NCI-H510A (cell line): ENCODE measurements at places on chromosomes 16 and 17.
A peak's percentile ranks its signal among the peaks of the same experiment; 100 is the strongest.

GRCh38 chr16:81266680-81267095 is 28.2 kb downstream of the BCO1 start:
- DNase-seq: peak; percentile 16

GRCh38 chr17:55443904-55444303 is 22.3 kb upstream of the MMD start:
- no peak for DNase-seq

DNA sequence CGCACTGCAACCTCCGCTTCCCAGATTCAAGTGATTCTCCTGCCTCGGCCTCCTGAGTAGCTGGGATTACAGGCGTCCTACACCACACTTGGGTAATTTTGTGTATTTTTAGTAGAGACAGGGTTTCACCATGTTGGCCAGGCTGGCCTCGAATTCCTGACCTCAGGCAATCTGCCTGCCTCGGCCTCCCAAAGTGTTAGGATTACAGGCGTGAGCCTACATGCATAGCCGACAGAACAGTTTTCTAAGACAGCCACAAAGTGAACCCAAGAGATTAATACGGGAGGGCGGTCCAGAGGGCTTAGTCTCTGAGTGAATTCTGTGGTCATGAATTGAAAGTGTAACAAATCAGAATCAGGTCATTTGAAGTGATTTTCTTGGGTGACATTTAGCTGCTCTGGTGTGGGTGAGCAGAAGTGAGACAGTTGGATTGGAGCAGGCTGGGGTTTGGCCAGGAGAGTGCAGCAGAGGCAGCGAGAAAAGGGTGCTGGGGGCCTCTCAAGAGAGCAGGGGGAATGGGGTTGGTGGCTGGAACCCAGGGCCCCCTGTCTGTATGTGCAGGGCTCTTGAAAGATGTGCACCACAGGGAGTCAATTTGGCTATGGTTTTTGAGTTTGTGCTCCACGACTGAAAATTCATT is 231.4 kb upstream of the WSCD1 start:
- no peak for DNase-seq

DNA sequence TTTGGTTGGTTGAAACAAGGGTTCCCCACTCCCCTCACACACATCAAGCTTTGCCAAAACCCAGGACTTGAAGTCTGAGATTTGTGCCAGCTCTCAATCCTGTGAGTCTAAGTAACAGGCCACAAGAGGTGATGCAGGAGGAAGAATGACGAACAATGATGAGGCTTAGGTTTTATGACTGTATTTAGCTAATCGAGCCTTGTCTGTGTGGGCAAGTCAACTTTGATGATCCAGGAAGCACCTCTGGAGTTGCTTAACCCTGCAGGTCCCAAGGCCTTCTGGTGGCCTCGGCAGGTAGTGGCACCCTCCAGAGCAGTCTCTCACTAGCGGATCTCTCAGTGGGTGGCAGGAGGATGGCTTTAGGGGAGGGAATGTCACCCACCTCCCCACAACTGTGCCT is 28.7 kb downstream of the CDK5RAP3 start:
- no peak for DNase-seq

- DNase-seq: no peak
Measured at GRCh38 chr17:2282297-2282873, 21.2 kb downstream of the SMG6 start.

- DNase-seq: no peak
Measured at GRCh38 chr17:5870231-5870953, 199.8 kb upstream of the WSCD1 start.

- DNase-seq: no peak
Measured at GRCh38 chr17:38592487-38592886, 13.3 kb downstream of the SRCIN1 start.

DNA sequence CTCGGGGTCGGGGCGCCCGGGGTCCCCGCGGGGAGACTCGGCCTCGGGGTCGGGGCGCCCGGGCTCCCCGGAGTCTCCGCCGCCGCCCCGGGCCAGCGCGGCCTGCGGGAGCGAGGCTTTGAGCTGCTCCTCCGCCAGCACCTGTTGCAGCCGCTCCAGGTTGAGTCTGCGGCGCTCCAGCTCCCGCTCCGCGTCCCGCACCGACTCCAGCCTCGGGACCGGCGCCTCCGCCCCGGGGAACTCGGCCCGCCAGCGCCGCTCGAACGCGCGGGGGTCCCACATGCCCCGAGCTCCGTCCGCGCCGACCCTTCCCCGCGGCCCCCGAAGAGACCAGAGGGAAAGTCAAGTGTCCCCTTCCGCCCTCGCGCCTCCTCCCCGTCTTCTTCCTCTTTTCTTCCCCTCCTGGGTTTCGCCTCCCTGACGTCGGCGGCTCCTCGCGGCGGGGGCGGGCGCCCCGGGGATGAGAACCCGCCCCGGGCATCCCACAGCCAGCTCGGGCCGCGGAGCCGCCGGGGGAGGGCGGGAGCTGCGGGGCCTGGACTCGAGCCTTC is 40.8 kb upstream of the BHLHA9 start:
- no peak for DNase-seq

DNA sequence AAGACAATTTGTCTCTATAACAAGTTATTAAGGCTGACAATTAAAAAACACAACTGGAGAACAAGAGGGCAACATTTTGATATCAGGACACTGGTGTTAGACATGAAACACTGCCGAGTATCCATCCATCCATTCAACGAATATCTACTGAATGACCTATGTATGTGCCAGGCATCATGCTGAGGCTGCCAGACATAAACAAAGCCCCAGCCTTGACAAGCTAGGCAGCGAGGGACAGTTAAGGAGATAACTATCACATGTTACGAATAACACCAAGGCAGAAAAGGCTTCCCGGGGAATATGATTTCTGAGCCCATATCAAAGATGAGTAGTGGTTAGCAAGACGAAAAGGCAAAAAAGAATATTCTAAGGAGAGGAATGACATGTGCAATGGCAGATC is 12.1 kb downstream of the HEATR6 start:
- no peak for DNase-seq

GRCh38 chr16:81937305-81938038 is 73.8 kb downstream of the SDR42E1 start:
- DNase-seq: peak; percentile 51

DNA sequence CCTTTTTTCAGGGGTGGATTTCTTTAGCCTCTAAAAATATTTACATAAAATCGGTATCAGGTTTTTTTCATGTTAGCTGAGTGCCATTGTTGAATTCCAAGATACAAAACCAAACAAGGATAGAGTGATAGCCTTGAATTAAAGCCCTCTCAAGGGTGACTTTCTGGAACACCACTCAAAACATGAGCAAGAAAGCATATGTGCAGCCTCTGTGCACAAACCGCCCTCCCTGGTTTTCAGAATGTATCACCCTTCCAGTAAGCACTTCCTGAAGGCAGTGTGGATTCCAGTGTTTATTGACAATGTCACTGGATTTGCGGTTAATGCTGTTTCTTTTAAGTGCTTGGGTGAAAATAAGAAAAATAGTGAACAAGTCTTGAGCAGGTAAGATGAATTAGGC is 597.7 kb downstream of the TMEM114 start:
- DNase-seq: no peak

DNA sequence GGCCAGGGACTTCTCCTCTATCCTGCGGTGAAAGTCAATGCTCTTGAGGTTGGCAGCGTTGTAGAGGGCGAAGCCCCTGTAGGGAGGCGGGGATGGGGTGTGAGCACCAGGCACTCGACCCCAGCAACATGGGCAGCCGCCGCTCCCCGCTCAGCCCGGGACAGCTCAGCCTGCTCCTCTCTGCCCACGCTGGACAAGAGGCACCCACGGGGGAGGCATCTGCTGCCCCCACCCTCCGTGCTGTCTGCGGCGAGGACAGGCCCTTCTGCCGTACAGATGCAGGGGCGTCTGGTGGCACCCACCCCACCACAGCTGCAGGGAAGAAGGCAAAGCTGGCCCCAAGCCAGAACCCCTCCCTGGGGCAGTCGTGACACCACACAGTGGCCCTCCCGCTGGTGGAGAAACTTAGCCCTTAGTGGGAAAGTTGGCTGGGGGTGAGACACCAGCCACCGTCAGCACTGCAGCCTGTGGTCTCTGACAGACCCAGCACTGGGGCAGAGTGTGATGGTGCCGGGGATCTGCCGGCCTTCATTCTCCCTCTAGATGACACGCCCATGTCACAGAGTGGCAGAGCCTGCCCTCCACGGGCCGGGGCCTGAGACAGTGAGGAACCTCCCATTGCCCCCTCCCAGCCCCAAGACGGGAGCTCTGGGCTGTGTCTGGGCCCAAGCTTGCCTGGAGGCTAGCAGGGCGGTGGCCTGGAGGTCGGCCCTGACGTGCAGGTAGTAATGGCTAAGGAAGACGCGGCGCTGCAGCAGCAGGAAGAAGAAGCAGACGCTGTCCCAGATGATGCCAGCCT is 19.5 kb downstream of the CTU2 start:
- no peak for DNase-seq

- no peak for DNase-seq
Measured at GRCh38 chr16:15571557-15571956, 71.4 kb downstream of the MARF1 start.

DNA sequence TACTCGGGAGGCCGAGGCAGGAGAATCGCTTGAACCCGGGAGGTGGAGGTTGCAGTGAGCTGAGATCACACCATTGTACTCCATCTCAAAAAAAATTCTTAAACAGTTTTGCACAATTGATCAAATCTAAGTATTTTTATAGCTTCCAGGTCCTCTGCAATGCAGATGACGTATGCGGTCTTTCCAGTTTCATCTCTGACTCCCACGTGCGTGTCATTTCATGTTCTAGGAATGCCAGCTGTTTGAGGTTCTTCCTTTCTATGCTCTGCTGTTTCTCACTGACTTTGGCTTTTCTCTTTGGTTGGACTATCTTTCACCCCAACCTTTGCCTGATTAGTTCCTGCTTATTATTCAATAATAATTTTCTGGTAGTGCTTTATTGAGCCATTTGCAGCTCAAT is 16.2 kb downstream of the CHP2 start:
- no peak for DNase-seq

- DNase-seq: no peak
Measured at GRCh38 chr16:20844054-20844453, 37.7 kb downstream of the REXO5 start.

GRCh38 chr17:35934760-35935159 is 4.2 kb upstream of the RDM1 start:
- DNase-seq: no peak

GRCh38 chr16:48912360-48912759 is 302.4 kb upstream of the N4BP1 start:
- DNase-seq: no peak

DNA sequence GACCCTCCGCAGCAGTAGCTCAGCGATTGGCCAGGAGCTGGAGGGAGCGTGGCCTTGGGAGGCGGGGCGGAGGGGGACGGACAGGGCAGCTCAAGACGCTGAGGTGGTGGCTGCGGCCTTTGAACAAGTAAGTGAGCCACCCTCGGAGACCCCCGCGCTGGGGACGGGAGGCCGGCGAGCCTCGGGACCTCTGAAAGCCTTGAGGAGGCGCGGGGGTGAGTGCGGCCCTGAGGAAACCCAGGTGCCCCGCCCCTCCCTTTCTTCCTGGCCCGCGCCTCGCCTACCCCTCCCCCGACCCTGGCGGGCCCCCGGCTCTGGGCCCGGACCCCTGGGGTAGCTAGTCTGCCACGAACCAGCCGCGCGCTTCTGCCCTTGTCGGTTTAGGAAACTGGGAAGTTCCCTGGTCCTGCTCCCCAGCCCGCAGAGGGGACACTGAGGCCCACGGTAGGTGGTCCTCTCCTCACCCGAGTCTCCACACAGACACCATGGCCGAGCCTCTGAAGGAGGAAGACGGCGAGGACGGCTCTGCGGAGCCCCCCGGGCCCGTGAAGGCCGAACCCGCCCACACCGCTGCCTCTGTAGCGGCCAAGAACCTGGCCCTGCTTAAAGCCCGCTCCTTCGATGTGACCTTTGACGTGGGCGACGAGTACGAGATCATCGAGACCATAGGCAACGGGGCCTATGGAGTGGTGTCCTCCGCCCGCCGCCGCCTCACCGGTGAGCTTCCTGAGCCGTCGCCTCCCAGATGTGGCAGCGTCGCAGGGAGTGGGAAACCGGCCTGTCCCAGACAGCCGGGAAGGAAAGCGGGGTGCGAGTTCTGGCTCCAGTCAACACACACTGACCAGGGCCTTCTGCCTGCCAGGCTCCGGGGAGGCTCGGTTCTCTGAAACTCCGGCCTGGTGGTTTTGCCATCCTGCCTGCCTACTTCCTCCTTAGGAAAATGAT is at the start of gene MAPK7:
Gene MAPK7 (plus strand): TSS at position 83 of the 945 bp plus-strand sequence. CDS start 403 bp downstream, at position 486.
- no peak for DNase-seq

DNA sequence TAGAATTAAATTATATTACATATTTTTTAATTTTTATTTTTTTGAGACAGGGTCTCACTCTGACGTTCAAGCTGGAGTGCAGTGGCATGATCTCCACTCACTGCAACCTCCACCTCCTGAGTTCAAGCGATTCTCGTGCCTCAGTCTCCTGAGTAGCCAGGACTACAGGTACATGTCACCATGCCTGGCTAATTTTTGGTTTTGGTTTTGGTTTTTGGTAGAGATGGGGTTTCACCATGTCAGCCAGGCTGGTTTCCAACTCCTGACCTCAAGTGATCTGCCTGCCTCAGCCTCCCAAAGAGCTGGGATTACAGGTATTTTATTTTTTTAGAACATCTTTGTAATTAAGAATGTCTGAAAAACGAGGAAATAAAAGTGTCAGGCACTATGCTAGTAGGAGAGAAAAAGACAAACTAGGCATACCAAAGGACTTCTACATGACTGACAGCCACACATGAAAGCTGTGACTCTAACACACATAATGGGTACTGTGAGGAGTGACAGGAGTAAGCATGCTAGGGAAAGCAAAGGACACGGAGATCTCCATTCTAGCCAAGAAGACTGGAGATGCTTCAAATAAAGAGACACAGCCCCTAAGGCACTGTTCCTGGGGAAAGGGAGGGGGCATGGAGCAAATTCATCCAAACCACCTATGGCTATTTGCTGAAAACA is 7.3 kb downstream of the GNA13 start:
- DNase-seq: no peak

DNA sequence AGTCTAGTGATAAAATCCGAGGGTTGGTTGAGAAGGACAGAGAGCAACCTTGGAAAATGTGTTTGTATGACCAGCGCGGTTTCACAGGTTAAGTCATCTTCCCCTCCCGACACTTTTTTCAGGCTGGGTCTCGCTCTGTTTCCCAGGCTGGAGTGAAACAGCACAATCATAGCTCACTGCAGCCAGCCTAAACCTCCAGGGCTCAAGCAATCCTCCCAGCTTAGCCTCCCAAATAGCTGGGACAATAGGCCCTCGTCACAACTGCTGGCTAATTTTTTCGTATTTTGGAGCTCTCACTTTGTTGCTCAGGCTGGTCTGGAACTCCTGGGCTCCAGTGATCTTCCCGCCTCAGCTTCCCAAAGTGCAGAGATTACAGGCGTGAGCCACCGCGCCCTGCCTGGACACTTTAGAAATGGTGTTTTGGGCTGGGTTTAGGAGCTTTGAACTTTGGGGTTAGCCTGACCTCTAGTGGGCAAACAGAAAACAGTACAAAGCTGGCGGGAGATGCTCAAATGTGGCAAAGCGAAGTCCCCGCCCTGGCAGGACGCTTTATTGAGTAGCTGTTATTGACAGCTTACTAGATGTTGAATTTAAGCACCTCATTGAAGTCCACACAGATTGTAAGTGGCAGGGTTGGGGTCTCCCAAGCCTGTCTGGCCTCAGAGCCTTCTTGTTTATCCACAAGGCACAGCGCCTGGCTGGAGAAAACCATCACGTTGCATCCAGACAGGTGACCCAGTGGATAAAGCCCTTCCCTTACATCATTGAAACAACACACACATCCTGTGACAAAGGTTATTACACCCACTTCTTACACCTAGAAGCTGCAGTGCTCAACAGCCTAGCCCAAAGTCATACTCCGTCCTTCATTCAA is 34.7 kb upstream of the RBBP6 start:
- DNase-seq: no peak

GRCh38 chr16:53043428-53043831 is 9.3 kb downstream of the CHD9NB start:
- no peak for DNase-seq

GRCh38 chr16:70151391-70151790 is 22.2 kb upstream of the CLEC18C start:
- DNase-seq: peak; percentile 69
